ENCODE measurements at places on chromosomes 7 and 10. TPM values are rescaled to one million over a fixed set of nuclear protein-coding genes. Genes with fewer than 3 reads are reported as not detected.

DRGX gene
- not detected for total RNA-seq

AGR2 gene
- not detected for total RNA-seq

HDAC9 gene
- 2.6 TPM for total RNA-seq

TSC22D4 gene
- total RNA-seq = 12.1 TPM

SLC35G1 gene
- total RNA-seq = 3.7 TPM

EFCAB10 gene
- total RNA-seq = not detected

RTKN2 gene
- 1.00 TPM for total RNA-seq

Data from smooth muscle cell of bladder (primary cell).